ENCODE measurements at places on chromosomes 5 and 9.

DNA sequence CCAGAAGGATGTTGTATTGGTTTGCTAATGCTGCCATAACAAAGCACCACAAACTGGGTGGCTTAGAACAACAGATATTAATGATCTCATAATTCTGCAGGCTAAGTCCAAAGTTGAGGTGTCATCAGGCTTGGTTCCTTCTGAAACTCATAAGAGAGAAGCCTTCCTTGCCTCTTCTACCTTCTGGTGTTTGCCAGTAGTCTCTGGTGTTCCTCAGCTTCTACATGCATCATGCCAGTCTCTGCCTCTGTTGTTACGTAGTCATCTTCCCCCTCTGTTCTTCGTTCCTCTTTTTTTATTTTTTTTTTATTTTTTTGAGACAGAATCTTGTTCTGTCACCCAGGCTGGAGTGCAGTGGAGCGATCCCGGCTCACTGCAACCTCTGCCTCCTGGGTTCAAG lies 61.8 kb downstream of the LRRC70 start:
- no peak for DNase-seq

- DNase-seq = no peak
These were observed 212.2 kb upstream of the MVB12B start for GRCh38 chr9:126114409-126114760.

DNA sequence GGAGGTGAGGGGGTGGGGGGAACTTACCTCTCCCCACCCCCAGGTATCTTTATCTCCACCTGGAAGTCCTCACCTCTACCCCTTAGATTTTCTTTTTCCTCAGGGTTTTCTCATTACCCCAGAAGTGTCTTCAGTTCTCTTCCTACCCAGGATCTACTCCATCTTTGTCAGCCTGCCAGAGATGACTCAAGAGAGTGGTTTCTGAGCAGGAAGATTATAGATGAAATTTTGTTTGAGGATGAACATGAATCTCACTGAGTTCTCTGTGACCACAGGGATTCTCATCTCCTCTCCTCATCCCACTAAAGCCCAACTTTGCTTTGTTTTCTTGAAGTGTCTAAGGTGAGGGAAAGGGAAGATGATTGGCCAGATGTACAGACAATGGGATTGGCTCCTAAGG lies 5.2 kb upstream of the HINT2 start:
- no peak for DNase-seq

GRCh38 chr9:93582550-93582949 lies 6.2 kb downstream of the PHF2 start:
- DNase-seq = no peak

GRCh38 chr5:113632996-113633395 lies 119.5 kb downstream of the YTHDC2 start:
- no peak for DNase-seq

DNA sequence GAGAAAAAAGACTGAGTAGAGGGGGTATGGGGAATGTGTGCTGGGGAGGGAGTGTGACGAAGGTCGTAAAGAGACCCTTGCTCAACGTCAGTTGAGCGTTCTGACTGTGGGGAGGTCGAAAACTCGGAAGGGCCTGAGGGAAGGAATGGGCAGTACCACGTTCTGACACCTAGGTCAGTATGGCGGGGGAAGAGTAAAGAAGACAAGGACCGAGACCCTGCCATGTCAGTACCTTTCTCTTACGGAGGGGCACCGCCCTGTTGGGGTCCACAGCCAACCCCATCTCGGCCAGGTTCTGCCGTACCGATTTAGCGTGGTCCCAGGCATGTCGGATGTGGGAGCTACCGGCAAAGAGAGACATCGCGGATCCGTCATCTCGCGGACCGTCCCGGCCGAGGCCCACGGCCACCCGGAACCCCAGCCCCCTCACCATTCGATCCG lies 375 bp downstream of the NOP16 start:
- no peak for DNase-seq

- no peak for DNase-seq
These were observed 122.6 kb upstream of the IRX4 start for GRCh38 chr5:2005101-2006041.

GRCh38 chr9:34384368-34385165 lies 7.9 kb upstream of the MYORG start:
- DNase-seq = no peak

DNA sequence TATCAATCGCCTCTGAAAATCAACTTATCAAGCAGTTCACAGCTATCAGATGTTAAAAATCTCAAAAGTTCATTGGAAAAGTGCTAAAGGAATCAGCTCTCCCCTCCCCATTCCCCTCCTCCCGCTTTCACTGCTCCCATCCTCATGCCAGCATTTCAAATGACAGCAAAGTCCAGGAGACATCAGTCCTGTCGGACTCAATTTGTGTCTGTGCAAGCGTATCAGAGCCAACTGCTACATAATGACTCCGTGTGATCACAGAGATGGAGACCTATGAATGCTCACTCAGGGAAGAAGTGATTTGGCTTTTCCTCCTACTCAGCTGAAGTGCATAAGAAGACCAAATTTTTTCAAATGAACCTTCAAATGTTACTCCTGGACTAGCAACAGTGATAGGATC lies 937.2 kb upstream of the DMAC1 start:
- no peak for DNase-seq

- DNase-seq = no peak
These were observed 293.1 kb downstream of the ZSWIM6 start for GRCh38 chr5:61625137-61625561.

DNA sequence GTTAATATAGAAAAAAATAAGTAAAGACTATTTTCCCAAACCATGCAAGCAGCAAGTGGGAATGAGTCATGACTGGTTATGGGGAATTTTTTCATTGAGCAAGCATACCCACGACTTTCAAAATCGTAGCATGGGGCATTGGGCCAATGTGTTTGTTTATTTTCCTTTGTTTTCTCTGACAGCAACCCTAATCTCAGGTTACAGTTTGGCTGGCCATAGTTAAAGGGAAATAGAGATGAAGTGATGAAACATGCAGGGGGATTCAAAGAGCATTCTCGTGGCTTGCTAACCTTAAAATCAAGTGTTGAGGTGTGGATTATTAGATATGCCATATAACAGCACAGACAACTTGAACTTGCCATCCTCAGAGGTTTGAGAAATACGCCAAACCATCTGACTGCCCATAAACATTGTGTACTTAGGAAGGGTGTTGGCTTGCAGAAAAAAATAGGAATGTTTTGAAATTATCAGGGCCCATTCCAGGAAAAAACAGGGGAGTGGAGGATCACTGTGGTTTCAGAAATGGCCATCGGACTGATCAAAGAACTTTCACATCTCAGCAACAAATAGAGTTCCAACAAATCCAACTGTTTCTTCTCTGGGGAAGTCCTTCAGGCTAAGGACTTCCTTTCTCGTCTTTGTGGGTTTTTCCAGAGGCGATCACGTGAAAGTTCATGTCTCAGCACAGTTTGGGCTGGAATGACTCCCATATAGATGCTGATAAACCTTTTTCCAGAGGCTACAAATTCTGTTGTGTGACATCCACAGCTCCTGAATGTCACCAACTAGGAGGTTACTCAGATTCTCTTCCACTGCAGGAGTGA lies 259.1 kb downstream of the SYK start:
- no peak for DNase-seq

GRCh38 chr9:91905991-91906469 lies 44.0 kb downstream of the ROR2 start:
- DNase-seq = no peak

GRCh38 chr5:140131967-140132409 lies 6.3 kb downstream of the IGIP start:
- DNase-seq = no peak

DNA sequence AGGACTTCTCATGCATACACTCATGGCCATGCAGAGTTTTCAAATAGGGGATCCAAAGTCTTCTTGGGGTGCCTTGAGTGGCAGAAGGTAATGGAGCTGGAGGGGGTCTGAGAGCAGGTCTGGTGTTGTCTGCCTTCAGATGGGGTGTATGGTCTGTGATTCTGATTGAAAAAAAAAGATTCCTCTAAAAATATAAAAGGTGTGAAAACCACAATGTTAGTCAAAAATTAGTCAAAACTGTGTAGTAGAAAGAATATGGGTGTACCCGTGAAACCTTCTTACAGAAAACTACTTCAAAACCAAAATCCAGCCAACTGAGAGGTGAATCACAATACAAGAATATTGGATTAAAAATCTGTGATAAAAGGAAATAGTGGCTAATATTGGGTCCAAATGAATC lies 20.1 kb downstream of the DOCK2 start:
- DNase-seq = no peak

DNA sequence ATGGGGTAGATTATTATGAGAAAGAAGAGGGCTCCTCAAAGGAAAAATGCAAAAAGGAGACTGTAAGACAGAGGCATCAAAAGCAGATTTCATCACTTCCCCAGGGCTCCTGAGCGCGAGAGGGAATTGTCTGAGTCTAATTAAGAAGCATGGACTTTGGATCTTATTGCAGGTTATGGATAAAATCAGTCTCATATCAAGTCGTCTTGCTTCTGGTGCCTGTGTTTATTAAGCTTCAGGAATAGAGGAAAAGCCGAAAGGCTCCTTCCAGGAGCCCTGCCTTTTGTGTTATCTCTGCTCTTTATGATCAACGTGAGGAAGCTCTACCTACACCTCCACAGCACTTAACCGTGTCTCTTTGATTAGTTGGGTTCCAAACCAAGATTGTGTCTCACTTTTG lies 25.0 kb upstream of the SEMA5A start:
- DNase-seq = no peak

DNA sequence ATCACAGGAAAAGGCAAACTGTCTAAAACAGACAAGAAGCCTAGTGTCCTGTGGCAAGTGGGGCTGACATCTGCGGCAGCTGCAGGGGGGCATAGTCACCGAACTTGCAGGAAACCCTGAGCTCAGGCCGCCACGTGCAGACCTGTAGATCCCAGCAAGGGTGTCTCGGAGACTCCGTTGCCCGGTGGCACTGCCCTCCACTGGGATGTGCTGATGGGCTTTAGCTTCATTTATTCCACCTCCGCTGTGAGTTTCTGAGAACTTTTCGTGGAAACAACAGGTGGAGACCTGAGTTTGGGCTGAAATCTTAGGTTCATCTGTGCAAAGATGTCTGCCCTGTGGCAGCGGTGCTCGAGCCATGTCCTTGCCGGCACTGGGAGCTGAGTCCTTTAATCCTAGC lies 22.1 kb downstream of the CEP72 start:
- DNase-seq = no peak

GRCh38 chr9:71692337-71692736 lies 76.0 kb downstream of the CEMIP2 start:
- no peak for DNase-seq

- DNase-seq = peak; percentile 42
These were observed 29.6 kb upstream of the UBAC1 start for GRCh38 chr9:135990468-135991429.

All from nucleus accumbens (tissue), 56 donors.